NCI-H1436 (cell line): ENCODE measurements at places on chromosomes 12 and 14.

DNA sequence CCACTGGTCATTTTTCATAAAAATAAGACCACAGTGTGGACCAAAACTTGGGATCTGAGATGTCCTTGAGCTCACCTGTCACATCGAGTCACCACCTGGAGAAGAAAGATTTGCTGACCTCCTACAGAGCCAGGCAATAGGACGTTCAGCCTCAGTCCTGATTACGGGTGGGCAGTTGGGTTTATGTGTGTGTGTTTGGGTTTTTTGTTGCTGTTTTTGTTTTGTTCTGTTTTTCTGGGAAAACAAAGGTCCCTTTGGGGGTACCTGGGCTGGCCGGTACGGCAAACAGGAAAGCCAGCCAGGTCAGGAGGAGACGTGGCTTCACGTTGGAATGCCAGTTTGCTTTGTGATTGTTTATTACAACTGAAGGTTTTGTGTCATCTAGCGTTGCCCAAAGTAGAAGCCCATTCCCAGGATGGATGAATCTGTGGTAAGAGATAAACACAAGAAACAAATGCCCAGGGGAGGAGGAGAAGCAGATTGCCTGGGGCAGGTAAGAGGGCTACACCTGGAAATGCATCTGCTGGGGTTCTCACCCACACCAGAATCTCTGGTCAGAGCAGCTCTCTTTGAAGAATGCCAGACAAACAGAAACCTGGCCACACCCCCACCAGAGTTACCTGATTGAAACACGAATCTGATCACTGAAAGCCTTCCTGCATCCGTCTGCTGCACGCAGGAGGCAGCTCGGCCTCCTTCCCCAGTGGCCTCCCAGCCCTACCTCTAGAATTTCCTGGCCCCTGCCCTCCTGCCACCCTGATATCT, 100.1 kb upstream of the DIO3 start:
- no peak for DNase-seq

GRCh38 chr12:49000346-49000745, 1.2 kb upstream of the DDN start:
- DNase-seq = no peak

- no peak for DNase-seq
Measured at GRCh38 chr12:85390266-85390665, 110.2 kb downstream of the ALX1 start.

GRCh38 chr12:53074999-53075370, 4.2 kb downstream of the SPRYD3 start:
- no peak for DNase-seq

DNA sequence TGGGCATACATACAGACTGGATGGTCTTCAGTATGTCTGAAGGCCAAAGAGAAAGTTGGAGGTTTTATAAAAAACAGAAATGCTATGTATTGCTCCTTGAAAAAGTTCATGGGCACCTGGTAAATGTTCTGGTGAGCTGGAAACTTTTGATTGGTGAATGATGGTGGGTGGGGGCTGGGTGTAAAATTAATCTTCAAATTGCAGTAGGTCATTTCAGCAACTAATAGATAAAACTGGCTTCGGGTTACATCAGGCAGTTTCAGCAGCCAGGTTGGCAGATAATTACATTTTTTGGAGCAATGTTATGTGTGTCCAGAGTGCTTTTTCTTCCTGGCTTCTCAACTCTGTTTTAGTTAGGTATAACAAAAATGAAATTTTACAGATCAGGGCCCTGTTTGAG, 35.3 kb downstream of the SDR9C7 start:
- DNase-seq = no peak

DNA sequence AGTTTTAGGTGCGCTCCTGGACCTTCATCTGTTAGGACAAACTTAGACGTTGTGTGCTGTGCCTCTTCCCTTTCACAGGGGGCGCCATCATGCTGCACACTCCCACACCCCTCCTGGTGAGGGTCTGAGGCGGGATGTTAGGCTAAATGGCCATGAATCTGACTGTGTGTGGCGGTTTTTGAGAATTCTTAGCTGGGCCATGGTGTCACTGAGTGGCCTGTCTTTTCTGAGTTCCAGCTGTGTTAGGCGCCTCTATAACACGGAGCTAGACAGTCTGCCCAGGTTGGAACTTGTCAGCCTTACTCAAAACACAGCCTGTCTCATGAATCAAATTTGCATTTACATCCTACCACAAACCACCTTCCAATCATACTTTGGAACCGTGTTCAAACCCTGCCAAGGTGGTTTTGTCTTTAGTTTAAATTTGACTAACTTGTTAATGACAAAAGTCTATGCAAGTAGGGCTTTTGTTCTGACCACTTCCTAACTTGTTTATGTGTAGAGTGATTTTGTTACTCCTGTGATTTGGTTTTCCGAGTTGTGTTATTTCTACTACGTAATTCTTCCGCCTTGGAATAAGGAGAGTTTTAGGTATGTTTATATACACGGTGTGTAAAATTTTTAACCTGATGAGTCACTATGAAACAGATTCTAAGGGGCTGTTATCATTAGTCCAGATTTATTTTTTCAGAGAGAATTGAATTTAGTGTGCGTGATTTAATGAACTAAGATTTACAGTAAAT, 19.6 kb downstream of the ACVR1B start:
- no peak for DNase-seq

DNA sequence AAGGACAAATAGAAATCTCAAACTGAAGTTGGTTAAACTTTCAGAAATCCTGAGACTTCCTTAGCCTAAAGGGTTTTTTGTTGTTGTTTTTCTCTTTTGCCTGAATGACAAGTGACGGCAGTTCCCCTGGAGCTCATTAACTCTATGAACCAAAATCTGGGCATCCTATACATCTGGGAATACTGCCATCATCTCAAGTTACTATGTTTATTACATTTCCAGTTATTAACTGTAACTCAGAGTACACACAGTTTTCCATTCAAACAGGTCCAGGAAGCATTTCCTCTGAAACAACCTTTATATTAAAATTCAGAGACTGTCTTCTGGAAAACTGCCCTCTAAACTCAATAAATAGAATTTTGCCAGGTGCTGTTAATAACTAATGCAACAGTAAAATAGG, 55.6 kb upstream of the CDKL1 start:
- no peak for DNase-seq

- no peak for DNase-seq
Measured at GRCh38 chr12:11578461-11578993, 70.9 kb upstream of the ETV6 start.

- DNase-seq = no peak
Measured at GRCh38 chr14:95544588-95544987, 9.7 kb downstream of the GLRX5 start.

- DNase-seq = no peak
Measured at GRCh38 chr14:104146651-104147345, 8.4 kb downstream of the KIF26A start.

GRCh38 chr12:50282721-50283228, 545 bp downstream of the LIMA1 start:
- no peak for DNase-seq

GRCh38 chr14:100612986-100613385, 25.8 kb upstream of the BEGAIN start:
- DNase-seq = no peak

DNA sequence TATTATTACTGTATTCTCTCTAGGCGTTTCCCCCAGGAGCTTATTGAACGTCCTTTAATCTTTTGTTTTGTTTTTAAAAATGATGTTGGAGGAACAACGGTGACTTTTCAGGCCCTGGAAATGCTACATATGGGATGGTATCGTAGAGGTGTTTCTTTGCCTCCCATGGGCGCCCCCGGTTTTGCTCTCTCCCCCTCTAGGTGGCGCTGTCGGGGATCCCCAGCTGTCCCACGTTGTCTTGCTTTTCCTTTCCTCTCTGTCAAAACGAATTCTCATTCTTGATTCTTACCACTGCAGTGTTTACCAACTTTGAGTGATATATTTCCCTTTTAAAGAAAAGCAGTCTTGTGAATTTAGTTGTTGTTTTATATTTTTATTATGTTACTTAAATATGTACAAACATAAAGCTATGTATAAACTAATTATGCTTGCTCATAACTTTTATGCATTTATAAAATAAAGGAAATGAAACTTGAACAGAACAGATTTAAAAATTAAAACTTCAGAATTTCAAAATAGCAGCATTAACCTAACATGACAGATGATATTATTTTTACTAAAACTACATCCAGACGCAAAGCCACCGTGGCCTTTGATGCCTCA, 171.9 kb downstream of the RGS6 start:
- no peak for DNase-seq

DNA sequence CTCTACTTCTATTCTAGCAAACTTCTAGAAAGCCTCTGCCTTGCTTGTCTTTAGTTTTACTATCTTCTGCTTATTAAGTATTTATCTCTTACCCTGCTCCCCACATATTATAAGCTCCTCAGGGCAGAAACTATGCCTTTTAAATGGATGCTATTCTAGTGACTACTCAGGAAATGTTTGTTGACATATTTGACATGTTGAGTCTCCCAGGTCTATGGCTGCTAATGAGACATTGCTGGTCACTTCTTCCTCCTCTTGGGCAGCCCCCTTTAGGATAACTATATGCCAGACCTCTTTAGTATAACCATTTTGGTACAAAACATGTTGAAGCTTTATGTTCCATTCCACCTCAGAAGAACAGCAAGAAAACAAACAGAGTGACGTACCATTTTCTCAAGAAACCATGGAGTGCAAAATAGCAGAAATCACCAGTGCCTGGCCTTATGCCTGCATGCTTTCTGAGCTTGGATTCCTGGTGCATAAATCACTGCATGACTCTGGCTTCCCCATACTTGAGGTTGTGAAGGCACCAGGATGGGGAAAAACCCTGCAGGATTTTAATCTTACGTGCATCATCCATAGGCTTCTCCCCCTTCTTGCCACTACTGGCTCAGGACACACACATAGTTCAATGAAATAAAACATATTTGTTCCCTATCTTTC, 202.6 kb downstream of the TMX1 start:
- DNase-seq = no peak

DNA sequence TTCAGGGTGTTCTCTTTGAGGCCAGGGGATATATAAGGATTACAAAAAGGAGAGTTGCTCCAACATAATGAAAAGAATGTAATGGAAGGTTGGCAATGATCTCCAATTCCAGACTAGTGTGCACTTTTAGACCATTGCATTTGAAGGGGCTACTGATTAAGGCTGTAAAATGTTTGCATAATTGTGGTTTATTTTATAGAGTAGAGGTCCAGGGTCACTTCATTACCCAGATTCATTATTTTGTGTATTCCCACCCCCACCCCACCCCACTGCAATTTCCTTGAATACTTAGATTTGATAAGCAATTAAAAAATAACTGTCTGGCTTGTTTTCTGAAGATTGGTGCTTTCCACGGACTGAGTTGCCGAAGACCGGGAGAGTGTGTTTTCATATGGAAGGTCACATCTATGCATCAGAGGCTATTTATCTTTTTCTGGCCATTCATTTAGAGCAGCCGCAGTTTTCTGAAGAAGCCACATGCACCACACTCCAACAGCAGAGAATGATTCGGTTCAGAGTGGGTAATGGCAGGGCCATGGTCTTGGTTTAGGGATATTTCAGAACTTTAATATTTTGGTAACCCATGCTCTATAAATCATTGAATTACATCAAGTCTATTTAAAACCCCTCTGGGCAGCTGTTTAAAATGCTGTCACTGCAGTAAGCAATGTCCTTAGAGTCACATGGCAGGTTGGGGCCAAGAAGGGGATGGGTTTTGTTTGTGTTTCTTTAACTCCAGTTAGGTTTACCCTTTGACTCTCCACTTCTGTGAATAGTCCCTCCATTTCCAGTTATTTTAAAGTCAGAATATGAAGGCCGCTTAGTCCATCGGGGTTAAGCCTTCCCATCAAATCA, 94.6 kb downstream of the TMEM30B start:
- DNase-seq = no peak
